Hematopoietic multipotent progenitor cell treated with erythropoietin and hydrocortisone succinate and interleukin-3 and kit ligand, for 6 days (in vitro differentiated cells): ENCODE measurements at places on chromosomes 13 and 19.

DNA sequence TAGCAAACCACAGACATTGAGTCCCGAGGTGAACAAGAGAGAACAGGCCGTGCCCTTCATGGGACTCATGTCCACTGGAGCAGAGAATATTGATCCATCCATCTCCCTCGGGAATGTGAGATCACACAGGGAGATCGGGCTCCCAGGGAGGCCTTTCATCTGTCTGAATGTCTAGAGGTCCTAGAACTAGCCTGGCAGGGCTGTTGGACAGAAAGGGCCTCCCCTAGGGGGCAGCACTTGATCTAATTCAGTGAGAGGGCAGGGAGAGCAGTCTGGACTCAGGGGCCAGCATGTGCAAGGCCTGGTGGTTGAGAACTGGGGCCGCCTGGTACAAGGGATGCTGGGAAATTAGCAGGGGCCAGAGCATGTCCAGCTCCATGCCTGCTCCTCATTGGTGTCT, 4.3 kb downstream of the RUVBL2 start:
- peak; percentile 90 for DNase-seq

- DNase-seq: no peak
Observed at GRCh38 chr13:43665388-43665787, 121.4 kb downstream of the ENOX1 start.

DNA sequence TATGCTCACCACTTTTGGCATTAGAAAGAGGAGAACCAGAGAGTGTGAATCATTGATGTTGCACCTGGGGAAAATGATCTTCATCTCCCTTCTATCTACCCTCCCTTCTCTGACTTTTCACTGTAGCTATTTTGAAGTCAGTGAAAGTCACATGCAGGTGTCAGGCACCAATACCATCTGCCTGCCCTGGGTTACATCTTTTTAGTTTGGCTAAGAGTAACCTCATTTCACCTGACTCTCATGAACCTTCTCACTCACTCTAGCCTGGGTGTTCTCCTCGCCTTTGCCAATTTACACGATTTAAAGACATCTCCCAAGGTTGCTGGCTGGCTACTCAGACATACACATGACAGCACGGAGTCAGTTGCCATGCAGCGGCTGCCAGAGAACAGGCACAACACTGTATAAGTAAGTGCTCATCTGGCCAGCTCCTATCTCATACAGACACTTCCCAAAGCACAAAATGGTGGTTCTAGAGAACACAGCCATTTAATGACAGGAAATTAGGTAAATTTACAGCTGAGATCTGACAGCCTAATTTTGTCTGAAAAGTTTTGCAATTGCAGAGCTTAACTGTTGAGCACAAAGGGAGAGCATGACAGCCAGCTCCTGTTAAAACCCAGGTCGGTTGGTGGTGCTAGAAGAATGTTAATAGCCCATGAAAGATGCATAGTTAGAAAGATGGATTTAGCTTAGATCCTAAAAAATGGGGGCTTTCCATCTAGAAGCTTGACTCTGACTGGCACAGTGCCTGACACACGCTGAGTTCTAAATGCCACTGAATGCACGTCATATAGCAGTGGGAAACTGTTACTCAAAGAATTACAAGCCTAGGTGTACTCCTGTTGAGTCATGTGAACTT, 32.5 kb downstream of the LCP1 start:
- no peak for DNase-seq

GRCh38 chr13:98515818-98516465, 61.0 kb downstream of the STK24 start:
- DNase-seq: no peak

DNA sequence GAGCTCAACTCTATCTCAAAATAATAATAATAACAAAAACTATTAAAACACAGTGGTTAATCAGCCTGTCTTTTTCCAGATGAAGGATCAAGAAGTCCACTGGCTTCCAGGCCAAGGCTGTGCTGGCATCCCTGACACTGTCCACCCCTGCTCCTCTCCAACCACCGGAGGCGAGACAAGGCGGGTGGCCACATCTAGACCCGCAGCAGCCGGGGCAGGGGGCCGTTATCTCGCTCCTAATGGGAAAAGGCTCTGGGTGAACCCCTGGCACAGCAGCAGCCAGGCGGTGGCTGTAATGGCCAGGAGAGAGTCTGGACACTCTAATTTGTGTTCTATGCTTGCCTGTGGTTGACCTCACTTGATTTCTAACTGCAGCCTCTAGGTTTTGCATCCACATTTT, 158.0 kb upstream of the SOX1 start:
- DNase-seq: no peak

DNA sequence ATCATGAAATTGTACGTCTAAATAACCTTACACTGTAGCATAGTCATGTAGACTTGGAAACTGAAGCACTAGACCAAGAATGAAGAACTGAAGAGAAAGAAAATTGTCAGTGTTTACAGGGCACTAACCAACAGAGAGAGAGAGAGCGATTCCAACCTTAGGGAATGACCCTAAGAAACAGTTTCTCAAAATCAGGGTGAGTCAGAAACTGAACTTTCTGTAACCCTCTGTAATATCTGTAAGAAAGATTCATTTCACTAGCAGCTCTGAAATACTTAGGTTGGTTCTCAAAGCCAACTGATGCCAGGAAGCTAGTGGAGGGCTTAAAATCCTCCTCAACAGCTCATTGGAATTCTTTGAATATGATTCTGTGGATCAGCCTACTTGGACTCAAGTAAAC, 936.9 kb downstream of the EFNB2 start:
- no peak for DNase-seq

DNA sequence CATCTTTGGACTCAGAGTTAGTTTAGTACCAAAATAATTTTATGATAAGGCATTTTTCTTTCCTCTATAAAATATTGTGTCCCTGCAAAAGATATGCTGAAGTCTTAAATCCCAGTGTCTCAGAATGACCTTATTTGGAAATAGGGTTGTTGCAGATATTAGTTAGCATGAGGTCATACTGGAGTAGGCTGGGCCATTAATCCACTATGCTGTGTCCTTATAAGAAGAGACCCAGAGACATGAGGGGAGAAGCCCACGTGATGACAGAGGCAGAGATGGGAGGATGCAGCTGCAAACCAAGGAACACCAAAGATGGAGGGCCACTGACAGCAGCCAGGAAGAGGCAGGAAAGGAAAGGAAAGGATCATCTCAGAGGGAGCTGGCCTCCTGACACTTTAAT, 6.4 kb downstream of the POGLUT2 start:
- no peak for DNase-seq

GRCh38 chr13:77372275-77372674, 45.4 kb upstream of the MYCBP2 start:
- peak; percentile 51 for DNase-seq

DNA sequence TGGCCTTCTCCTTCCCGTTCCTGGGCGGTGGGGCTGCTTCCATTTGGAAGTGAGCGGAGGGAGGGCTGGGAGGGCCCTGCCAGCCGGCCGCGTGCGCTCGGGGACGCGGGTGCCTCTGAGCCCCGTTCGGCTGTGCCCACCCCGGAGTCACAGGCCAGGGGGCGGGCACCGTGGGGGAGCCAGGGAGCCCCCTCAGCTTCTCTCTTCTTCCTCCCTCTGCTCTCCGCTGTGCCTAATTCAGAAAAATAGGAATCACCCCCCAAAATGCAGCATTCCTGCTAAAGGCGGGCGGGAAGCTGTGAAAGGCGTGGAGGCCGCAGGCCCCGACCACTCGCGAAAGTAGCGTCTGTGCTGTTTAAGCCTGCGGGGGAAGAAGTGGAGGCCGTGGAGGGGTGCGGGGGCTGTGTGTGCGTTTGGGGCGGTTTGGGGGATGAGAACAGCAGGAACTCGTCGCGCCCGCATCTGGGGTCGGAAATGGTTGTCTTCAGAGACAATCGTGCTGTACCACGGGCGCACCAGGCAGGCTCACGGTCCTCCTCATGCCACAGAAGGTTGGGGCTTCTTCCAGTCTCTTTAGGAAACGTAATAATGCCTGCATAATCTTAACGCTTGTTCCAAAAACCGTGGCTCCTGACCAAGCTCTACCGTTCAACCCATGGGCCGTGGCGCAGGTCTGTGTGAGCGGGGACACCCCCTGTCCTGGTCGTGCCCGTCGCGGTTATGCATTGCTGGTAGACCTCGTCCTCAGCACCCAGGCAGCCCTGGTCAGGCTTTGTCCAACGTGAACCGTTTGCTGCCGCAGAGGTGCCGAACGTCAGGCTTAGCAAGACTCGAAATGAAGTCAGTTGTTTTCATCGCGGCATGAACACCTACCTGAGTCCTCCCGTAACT, 110.4 kb upstream of the SOX1 start:
- no peak for DNase-seq
